ENCODE measurements at places on chromosomes 6 and 20. TPM values are rescaled to one million over a fixed set of nuclear protein-coding genes. Genes with fewer than 3 reads are reported as not detected.

DNA sequence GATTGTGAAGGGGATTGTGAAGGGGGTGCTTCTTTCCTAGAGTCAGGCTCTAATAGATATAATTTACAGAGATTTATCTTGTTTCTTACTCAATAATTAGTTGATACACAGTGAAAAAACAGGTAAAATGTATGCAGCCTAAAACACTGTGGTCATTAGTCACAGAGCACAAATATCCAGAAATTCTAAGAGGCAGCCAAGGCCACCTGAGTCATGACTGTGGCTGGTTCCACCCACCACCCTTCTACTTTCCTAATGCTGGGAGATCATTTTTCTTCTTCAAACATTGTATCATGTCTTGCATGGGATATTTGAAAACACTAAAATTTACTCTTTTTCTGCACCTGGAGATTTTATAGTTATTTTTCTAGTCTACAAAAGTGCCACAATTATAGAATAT lies 181.6 kb downstream of the OTOR start:
- no peak overlapping the region for H3K27ac ChIP-seq
- H3K4me3 ChIP-seq, result no peak overlapping the region
- DNase-seq, result no peak
- H3K36me3 ChIP-seq, result no peaks in the 10 kb centered on the region
- no peaks in the 10 kb centered on the region for H3K4me1 ChIP-seq

DNA sequence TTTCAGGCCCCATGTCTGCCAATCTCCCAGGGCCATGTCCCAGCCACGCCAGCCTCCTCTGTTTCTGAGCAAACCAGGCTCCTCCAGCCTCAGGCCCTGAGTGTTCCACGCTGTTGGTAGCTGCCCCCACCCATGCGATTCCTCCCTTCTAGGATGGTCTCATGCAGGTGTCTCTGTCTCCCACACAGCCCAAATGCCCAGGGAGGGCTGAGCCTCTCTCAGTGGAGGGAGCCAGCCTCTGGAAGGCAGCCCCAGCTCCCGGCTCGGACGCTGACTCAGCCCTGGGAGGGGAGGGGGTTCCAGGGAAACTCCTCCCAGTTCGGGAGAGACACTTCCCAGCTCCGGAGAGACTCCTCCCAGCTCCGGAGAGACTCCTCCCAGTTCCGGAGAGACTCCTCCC lies 122.9 kb upstream of the AFDN start:
- H3K27ac ChIP-seq, result no peak overlapping the region
- peaks cover 49% of the 10 kb centered on the region for H3K27me3 ChIP-seq
- peaks cover 51% of the 10 kb centered on the region for H3K4me1 ChIP-seq
- no peak overlapping the region for H3K4me3 ChIP-seq

DNA sequence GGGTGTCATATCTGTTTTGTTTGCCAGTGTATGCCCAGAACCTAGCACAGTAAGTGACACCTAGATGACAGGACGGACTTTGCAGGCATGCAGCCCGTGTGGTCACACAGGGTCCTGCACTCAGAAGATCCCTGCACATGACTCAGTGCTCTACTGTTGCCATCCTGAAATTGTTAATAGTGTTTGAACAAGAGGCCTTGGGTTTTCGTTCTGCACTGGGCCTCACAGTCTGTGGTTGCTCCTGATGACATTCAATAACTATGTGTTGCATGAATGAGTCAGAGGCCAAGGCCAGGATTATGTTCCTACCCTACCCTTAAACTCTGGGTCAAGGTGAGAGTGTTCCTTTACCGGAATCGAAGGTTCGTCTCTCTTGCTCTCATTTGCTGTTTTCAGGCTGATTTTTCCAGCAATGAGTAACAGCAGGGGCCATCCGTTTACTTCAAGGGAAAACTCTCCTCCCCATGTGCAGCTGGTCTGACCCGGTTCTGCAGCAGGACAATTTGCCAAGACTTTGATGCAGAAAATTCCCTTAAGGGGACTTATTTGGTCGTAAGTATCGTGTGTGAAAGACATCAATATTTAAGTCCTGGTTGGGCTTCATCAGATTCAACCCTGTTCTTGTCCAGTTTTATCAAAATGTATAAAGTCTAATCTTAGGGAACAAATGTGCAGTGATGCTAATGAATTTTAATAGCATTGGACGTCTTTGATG lies 13.0 kb upstream of the PFDN4 start:
- H3K4me3 ChIP-seq, result no peak overlapping the region
- H3K36me3 ChIP-seq, result no peaks in the 10 kb centered on the region
- no peaks in the 10 kb centered on the region for H3K4me1 ChIP-seq
- no peak for DNase-seq
- H3K27me3 ChIP-seq, result peaks cover 9% of the 10 kb centered on the region

DNA sequence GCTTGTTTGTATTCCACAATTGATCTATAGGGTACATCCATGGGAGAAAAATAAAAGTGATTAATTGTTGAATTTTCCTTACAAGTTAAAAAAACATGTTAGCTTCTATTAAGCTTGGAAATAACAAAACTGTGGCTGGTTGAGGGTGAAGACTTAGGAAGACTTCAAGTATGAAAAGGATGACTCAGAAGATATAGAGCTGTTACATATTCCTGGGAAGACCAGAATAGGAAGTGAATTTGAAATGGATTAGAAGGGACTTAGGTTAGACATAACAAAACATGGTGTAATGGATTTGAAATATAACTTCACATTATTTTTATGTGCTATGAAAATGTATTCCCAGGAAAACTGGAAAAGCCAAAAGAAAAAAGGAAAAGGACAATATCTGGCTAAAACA lies 732.2 kb downstream of the HDGFL1 start:
- no peak overlapping the region for H3K27ac ChIP-seq
- no peaks in the 10 kb centered on the region for H3K36me3 ChIP-seq
- no peaks in the 10 kb centered on the region for H3K27me3 ChIP-seq
- H3K4me3 ChIP-seq, result no peak overlapping the region
- no peak for DNase-seq

DNA sequence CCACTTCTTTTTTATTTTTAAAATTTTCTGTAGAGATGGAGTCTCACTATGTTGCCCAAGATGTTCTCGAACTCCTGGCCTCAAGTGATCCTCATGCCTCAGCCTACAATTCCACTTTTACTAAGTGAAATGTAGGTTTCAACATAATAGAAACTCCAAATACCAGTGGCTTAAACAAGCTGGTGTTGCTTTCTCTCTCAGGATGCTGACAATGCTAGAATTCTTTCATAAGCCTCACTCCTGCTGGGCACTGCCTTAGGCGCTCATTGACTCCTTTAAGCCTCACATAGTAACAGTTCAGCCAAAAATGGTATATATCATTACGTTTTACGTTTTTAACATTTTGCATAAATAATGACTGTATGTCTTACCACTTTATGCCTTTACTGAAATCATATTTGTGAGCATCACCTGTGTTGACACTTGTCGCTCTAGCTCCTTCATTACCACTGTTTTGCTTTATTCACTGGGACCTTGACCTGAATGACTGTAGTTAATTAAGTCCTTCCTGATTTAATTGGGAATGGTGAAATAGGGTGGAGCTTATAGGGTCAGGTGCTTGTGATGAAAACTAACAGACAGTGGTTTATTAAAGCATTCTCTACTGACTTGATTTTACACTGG lies 3.9 kb upstream of the CST9 start:
- no peak overlapping the region for H3K4me3 ChIP-seq
- no peak overlapping the region for H3K27ac ChIP-seq
- DNase-seq, result no peak

DNA sequence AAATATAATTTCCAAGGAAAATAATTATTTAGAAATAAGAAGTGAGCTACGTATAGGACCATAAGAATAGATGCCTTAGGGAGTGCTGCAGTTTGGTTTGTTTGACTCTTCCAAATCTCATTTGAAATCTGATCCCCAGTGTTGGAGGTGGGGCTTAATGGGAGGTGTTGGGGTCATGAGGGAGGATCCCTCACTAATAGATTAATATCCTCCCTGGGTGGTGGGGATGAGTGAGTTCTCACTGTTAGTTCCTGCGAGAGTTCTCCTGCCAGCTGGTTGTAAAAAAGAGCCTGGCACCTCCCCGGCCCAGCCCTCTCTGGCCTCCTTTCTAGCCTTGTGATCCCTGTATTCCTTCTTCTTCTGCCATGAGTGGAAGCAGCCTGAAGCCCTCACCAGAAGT lies 69.3 kb downstream of the RCAN2 start:
- no peak overlapping the region for H3K4me3 ChIP-seq
- peaks cover 18% of the 10 kb centered on the region for H3K27me3 ChIP-seq
- H3K36me3 ChIP-seq, result no peaks in the 10 kb centered on the region
- no peaks in the 10 kb centered on the region for H3K4me1 ChIP-seq
- H3K27ac ChIP-seq, result no peak overlapping the region

DNA sequence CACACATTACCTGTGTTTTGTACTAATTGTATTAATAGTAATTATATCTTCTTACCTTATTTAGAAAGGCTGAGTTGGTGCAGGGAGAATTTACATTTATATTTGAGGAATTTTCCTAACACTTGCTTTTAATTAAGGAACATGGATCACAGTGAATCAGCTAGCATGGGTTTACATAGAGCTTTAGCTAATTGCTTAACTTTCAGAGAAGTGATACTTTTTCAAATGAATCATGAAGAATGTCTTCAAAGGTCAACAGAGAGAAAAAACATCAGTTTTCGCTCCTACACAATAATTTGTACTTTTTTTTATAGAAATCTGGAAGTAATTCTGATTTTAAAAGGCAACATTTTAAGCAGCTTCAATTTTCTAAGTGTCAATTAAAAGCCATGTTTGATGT lies 195.0 kb upstream of the HEY2 start:
- no peak overlapping the region for H3K4me3 ChIP-seq
- H3K27me3 ChIP-seq, result peaks cover 5% of the 10 kb centered on the region
- H3K36me3 ChIP-seq, result no peaks in the 10 kb centered on the region
- DNase-seq, result no peak
- H3K4me1 ChIP-seq, result no peaks in the 10 kb centered on the region

GRCh38 chr6:44738601-44739146 lies 351.2 kb downstream of the CDC5L start:
- no peaks in the 10 kb centered on the region for H3K27me3 ChIP-seq
- no peaks in the 10 kb centered on the region for H3K36me3 ChIP-seq
- DNase-seq, result peak; percentile 35
- H3K27ac ChIP-seq, result peak overlapping the region; percentile 53
- H3K4me3 ChIP-seq, result no peak overlapping the region
- peaks cover 6% of the 10 kb centered on the region for H3K4me1 ChIP-seq

GRCh38 chr20:24773751-24774201 lies 175.3 kb upstream of the CST7 start:
- H3K4me3 ChIP-seq, result no peak overlapping the region
- no peak for DNase-seq
- peaks cover 28% of the 10 kb centered on the region for H3K27me3 ChIP-seq

- H3K27me3 ChIP-seq, result peaks cover 41% of the 10 kb centered on the region
- H3K4me3 ChIP-seq, result no peak overlapping the region
- DNase-seq, result no peak
- peaks cover 2% of the 10 kb centered on the region for H3K36me3 ChIP-seq
- no peaks in the 10 kb centered on the region for H3K4me1 ChIP-seq
Measured at GRCh38 chr6:20279051-20279450, 66.8 kb upstream of the MBOAT1 start.

DNA sequence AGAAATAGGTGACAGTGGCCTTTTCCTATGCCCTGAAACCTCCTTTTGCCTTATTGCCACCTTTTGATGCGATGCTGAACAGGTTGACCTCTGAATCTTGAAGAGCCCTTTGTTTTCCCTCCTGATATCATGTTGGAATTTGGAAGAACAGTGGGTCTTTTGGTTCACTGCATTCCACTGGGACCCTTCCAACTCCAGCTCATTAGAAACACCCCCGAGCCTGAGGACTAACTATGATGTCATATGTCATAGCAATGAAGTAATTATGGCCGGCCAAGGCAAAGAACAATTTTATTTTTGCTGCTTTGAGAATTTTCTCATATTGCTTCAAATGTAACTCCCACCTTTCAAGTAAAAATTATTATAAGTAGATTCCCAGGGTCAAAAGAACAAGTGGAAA lies 353.4 kb upstream of the JAG1 start:
- H3K4me3 ChIP-seq, result no peak overlapping the region
- H3K36me3 ChIP-seq, result no peaks in the 10 kb centered on the region
- H3K27ac ChIP-seq, result no peak overlapping the region
- H3K4me1 ChIP-seq, result no peaks in the 10 kb centered on the region
- no peak for DNase-seq
- H3K27me3 ChIP-seq, result no peaks in the 10 kb centered on the region

GRCh38 chr6:149855040-149855654 lies 9.0 kb downstream of the LRP11 start:
- peaks cover 22% of the 10 kb centered on the region for H3K4me1 ChIP-seq
- no peaks in the 10 kb centered on the region for H3K36me3 ChIP-seq
- H3K4me3 ChIP-seq, result no peak overlapping the region
- no peak for DNase-seq
- H3K27me3 ChIP-seq, result peaks cover 18% of the 10 kb centered on the region
- no peak overlapping the region for H3K27ac ChIP-seq

DNA sequence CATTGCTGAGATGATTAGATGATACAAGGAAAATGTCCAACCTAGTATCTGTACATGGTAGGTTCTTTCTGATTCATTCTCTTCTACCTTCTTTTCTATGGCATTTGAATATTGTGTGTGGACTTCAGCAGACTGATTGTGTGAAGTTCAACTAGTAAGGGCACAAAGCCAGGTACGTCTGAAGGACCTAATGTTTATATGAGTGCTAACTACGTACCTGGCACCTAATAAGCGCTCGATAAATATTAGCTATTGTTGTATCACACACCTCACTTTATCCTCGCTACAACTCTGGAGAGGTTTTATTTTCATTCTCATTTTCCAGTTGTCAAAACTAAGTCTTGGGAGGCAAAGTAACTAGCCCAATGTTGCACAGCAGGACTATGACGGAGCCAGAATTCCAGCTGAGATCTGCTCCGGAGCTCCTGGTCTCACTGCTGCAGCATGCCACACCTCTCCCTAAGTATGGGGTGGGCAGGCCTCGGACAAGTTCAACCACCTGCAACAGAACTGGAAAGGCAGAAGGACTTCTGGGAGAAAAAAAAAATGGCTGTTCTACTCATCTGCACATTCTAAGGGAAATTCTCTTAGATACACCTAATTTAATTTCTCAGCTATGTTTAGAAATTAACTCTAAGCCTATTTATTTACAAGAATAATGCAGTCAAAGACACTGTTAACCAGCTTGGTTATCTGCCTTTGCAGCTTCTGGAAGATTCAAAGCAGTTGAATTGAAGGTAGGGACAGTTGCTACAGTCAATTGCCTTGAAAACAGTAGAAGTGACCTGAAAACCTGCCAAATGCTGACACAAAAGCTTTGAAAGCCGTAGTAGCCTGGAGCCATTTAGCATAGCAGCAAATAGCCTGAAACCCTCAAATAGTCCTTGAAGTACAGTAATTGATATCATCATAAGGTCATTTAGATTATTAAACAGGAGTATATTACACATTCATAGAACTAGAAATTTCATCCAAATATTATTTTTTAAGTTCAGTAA lies 165.0 kb downstream of the PDE7B start:
- no peak overlapping the region for H3K27ac ChIP-seq
- peaks cover 3% of the 10 kb centered on the region for H3K27me3 ChIP-seq
- H3K4me1 ChIP-seq, result no peaks in the 10 kb centered on the region
- no peak overlapping the region for H3K4me3 ChIP-seq

BPIFB4 gene
- not detected for total RNA-seq

RBM38 gene
- total RNA-seq, result 100 TPM

FAM50B gene
- total RNA-seq, result 9.8 TPM

MPIG6B gene
- total RNA-seq, result not detected

TRAPPC3L gene
- total RNA-seq, result not detected
